Fibroblast of lung (primary cell): ENCODE measurements at places on chromosomes 6 and 20.

DNA sequence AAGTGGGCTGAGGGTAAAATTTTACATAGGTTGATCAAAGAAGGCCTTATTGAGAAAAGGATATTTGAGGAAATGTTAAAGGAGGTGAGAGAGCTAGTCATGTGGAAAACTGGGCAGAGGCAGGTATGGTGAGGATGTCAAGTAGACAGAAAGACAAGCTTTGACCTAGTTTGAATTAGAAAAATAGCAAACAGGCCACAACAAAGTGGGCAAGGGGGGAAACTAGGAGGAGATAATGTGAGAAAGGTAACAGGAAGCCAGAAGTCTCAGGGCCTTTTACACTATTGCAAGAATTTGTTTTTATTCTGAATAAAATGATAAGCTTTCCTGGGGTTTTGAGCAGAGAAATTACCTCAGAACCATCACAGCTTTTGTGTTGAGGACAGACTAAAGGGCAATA is 115.7 kb downstream of the RWDD2A start:
- DNase-seq, result no peak

- no peak for DNase-seq
Observed at GRCh38 chr20:370151-370600, 10.4 kb upstream of the TRIB3 start.

DNA sequence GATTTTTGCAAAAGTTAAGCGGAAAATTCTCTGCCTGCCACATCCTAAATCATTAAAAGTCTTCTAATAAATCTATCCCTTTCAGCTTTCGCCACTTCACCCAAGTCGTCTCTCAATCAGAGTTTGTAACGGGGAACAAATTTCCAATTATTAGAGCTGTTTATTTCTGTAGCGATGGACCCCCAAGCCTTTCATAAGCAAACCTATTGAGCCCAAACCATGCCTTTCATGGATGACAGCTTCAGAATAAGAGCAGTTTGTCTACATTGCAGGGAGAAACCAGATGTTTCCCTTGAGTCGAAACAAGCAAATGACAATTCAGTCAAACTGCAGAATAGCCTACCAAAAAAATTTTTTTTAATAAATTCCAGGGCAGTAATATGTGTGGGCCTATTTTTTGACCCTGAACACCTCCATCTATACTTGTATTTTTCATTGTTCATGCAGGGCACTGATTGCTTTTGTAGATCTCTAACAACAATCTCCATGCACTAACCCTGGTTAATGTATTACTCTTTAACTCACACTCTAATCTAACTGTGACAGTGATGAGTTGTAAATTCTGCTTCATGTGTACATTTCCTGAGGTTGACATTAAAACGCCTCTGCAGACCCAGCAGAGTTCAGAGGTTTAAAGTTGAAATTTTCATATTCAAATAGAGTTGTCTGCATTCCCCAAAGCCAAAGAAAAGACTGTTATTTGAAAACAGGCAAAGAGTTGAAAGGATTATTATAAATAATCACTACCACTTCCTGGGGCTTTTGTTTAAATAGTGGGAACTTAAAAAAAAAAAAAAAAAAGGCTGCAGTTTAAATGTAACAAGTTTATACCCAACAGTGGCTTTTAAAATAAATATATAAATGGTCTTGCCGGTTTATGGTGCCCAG is 64.5 kb downstream of the ATP9A start:
- DNase-seq, result no peak

DNA sequence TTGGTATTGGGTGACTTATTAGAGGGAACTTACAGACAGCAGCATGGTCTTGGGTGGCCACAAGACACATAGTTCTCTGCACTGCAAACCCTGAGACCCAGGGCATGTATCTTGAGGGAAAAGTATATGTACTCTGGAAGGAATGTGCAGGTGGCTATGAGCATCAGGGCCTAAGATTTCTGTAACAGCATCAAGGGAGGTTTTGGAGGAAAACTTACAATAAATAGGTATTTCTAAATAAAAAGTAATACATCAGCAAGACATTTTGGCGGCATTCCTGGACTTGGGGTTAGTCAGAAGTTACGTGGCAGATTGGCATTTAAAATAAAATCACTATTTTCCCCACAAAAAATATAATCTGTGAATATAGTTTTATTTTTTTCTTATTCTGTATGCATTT is 8.0 kb upstream of the STX7 start:
- DNase-seq, result peak; percentile 68

GRCh38 chr20:32385541-32385940 is 27.4 kb downstream of the ASXL1 start:
- DNase-seq, result peak; percentile 12

- peak; percentile 82 for DNase-seq
Observed at GRCh38 chr6:20403070-20403765, 1.5 kb downstream of the E2F3 start.
